ENCODE measurements at places on chromosomes 4 and X.
A peak's percentile ranks its signal among the peaks of the same experiment; 100 is the strongest.

DNA sequence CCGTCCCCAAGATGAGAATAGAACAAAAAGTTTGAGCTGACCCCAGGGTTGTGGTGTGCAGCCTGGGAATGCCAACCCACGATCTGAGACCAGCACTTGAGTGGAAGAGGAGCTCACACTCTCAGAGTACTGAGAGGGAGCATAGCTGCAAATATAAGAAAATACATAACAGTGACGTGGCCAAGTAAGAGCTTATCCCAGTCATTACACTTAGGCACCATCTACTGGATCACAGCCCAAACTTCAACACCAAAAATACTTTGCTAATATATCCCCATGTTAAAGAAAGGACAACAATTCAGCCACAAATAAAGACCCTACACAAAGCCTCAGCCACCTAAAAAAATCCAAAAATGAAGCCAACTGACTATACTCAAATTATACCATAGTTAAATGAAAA is 33.3 kb upstream of the CXCL6 start:
- no peak for DNase-seq

DNA sequence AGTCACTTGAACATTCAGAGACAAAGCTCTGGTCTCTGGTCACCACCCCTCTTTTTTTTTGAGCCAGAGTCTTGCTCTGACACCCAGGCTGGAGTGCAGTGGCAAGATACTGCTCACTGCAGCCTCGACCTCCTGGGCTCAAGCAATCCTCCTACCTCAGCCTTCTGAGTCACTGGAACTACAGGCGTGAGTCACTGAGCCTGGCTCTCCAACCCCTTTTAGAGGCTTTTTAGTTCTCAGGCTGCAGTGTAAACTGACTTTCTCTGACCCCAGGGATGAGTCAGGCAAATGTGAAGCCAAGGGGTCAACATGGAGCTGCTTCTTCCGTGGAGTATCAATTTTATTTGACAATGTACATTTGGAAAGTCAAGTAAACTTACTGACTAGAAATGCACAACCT is 229.2 kb downstream of the PTTG2 start:
- no peak for DNase-seq

DNA sequence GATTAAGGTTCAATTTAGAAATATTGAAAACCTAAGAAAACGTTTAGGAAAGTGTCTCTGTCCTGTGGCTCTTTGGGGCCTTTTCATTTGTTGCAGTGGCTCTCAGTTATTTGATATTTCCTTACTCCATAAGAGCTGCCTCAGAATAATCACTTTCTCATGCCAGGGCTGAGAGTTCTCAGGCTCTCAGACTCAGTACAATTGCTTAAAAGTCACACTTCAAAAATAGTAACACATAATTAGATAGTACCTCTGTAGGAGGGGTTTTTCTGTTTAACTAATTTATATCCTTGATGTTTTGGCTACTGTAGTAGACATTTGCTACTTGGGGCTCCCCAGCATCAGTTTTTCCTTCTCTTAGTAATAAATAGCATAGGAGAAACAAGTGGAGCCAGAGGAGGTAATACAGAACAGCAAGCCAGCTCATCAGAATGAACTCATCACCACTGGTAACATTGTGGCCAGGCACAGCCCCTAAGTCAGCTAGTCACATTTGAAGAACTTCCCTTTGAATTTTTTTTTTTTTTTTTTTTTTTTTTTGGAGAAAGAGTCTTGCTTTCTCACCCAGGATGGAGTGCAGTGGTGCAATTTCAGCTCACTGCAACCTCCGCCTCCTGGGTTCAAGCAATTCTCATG is 8.0 kb upstream of the HNRNPD start:
- peak; percentile 4 for DNase-seq

GRCh38 chrX:45623266-45623665 is 422.6 kb upstream of the DIPK2B start:
- no peak for DNase-seq

- DNase-seq, result no peak
Observed at GRCh38 chrX:28126886-28127285, 145.6 kb upstream of the DCAF8L1 start.

DNA sequence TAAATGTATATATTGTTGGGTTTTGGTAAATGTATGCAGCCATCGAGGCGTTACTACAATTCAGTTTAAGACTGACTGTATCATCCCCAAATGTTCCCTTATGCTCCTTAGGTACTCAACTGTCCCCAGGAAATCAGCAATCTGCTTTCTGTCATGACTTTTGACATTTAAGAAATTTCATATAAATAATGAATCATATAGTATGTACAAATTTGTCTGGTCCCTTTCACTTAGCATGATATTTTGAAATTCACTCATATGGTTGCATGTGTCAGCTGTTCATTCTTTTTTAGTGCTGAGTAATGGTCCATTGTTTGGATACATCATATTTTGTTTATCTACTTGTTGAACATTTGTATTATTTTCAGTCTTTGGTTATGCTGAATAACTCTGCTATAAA is 218.8 kb downstream of the C4orf33 start:
- DNase-seq, result no peak

- DNase-seq, result no peak
Observed at GRCh38 chr4:38860788-38861424, 4.3 kb upstream of the TLR6 start.

- DNase-seq, result no peak
Observed at GRCh38 chr4:113106108-113106507, 56.7 kb downstream of the ANK2 start.

GRCh38 chr4:79551555-79551954 is 143.5 kb upstream of the GK2 start:
- DNase-seq, result no peak

GRCh38 chr4:101136373-101137370 is 210.7 kb downstream of the PPP3CA start:
- no peak for DNase-seq

- DNase-seq, result no peak
Observed at GRCh38 chrX:118062048-118062789, 54.4 kb downstream of the KLHL13 start.

GRCh38 chrX:10620121-10620699 is at the start of gene MID1:
TSS of gene MID1 (minus strand) at chrX:10620585. CDS start at chrX:10567547, 53,038 bp downstream.
- DNase-seq, result no peak

GRCh38 chr4:1987721-1988326 is 20.9 kb downstream of the NELFA start:
- DNase-seq, result no peak

DNA sequence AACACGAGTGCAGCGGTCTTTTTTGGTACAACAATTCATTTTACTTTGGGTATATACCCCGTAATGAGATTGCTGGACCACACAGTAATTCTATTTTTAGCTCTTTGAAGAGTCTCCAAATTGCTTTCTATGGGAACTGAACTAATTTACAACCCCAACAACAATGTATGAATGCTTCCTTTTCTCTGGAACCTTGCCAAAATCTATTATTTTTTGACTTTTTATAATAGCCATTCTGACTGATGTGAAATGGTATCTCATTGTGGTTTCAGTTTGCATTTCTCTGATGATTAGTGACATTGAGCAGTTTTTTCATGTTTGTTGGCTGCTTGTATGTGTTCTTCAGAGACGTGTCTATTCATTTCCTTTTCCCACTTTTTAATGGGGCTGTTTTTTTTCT is 240.8 kb downstream of the STK32B start:
- no peak for DNase-seq

DNA sequence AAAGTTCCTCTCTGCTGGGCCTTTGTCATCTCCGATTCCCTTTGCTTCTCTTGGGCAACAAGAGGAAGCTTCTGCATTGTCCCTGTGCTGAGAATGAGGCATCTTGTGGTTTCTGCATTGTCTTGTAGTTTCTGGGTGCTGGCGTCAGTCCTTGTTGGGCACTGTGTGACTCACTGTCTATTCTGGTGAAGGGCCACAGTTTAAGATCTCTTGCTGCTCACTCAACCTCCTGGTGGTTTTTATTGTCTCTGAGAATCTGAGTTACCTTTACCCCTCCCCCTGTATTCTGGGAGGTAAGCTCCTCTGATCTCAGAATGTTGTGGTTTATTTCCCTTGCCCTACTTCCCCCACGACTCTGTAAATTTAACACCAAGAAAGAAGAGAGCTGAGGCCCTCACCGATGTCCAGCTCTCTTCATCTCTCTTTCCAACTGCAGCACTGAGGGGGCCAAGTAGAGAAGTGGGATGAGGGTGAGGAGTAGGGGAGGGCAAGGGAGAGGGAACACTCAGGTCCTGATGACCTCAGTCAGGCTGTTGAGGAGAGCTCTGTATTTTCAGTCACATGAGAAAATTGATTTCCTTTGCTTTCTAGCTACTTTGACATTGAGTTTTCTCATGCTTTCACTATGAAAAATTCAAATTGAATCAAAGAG is 441.6 kb upstream of the PITX2 start:
- no peak for DNase-seq

- no peak for DNase-seq
Observed at GRCh38 chrX:69109706-69110105, 55.5 kb downstream of the PJA1 start.

DNA sequence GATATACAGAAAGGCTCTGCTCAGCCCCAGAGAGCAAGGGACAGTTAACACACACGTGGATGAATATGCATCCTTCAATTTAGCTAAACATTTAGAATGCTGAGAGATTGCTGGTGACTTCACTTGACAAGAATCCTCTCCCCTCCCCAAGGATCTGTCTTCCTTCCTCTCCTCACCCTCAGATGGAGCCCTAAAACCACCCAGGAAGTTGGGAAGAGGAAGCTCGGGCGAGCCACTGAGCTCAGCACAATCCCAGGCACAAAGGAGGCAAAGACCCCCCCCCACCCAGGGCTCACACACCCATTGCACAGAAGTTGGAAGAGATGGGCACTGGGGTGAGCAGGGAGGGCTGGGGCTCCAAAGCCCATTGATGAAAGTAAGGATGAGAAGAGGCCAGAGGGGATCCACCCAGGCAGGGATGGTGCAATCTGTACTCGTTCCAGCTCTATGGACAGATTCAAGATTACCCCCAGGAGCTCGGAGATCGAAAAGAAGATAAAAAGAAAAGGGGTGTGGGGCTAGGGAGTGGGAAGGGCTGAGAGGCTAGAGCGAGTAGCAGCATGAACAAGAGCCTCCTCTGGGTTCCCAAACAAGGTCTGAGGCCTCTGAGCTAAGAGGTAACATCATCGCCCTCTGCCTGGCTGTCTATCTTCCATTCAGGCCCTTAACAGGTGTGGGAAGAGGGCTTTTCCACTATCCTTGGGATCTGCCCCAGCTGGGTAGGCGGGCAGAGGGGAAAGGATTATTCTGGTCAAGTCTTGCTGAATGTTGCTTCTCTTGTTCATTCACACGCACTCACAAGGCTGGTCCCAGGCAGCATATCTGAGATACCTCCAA is 1.2 kb downstream of the TFE3 start:
- no peak for DNase-seq

- DNase-seq, result no peak
Observed at GRCh38 chr4:74466242-74466641, 21.3 kb downstream of the AREG start.

GRCh38 chr4:55338486-55338885 is 7.6 kb upstream of the SRD5A3 start:
- DNase-seq, result no peak

DNA sequence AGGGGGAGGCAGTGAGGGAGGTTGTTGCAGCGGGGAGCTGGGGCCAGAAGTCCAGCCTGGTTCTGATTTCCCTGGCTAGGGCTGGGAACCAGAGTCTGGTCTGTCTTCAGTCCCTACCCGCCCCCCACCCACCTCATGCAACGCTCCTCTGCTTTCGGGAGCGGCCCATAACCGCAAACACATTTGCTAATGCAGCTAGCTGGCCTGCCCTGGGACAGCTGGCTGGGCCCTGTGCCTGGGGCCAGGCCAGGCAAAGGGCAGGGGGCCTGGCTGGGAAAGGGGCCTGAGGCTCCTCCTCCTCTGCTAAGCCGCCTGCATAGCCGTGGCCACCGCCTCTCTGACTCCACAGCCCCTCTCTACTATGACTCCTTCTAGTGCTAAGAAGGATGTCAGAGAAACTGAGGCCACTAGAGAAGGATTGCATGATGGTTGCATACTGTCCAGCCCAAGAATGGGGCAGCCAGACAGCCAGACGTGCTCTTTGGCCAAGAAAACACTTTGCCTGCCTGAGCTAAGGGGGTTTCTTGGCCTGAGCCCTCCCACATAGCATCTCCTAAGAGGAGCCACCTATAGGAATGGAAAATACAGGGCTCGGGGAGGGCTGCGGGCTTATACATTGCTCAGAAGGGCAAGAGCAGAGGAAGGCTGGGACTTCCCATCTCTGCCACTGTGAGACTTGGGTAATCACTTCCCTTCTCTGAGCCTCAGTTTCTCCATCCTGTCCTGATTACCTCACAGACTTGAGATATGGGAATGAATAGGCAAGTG is 76.9 kb downstream of the PJA1 start:
- DNase-seq, result no peak

DNA sequence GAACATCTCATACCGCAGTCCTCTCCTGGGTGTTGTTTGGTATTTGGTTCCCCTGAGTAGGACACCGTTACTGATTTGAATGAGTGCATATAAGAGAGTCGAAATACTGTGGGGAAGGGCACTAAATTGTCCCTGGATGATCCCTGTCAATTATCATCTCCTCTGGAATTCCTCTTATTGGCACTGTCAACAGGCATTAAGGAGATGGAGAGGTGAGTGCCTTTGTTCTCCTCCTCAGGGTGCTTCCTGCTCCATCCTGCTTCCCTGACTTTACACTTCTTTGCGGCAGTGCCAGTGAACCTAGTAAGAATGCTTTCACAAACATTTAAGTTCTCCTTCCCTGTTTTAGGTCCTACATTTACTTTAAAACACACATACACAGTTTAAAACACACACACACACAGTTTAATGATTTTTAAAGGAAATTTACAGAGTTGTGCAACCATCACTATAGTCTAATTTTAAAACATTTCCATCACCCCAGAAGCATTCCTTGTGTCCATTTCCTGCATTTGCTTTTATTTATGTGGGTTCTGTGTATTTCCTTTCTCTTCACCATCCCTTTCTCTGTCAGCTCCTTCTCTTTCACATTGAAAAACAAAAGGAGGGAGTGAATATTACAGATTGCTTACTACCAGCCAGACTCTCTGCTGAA is 20.9 kb upstream of the ZRSR2 start:
- DNase-seq, result no peak

DNA sequence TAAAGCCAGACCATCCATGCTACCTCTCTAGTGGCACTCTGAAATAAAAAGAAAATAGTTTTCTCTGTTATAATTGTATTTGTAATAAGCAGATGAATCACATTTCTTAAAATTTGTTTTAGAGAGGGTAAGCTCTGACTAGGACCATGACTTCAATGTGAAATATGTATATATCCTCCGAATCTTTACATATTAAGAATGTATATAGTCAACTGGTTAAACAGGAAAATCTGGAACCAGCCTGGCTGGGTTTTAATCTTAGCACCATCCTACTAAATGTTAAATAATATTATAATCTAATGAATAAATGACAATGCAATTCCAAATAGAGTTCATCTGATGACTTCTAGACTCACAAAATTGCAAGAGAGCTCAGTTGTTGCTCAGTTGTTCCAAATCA is 1.5 kb downstream of the FGB start:
- DNase-seq, result no peak

GRCh38 chr4:185086053-185086452 is 57.0 kb upstream of the SLC25A4 start:
- DNase-seq, result no peak

GRCh38 chr4:155187989-155188388 is 20.4 kb upstream of the NPY2R start:
- no peak for DNase-seq

All from SIG-M5 (cell line).